ENCODE measurements at places on chromosomes 16 and 17.

- peak; percentile 30 for DNase-seq
Observed at GRCh38 chr17:81388612-81389367, 6.5 kb upstream of the BAHCC1 start.

DNA sequence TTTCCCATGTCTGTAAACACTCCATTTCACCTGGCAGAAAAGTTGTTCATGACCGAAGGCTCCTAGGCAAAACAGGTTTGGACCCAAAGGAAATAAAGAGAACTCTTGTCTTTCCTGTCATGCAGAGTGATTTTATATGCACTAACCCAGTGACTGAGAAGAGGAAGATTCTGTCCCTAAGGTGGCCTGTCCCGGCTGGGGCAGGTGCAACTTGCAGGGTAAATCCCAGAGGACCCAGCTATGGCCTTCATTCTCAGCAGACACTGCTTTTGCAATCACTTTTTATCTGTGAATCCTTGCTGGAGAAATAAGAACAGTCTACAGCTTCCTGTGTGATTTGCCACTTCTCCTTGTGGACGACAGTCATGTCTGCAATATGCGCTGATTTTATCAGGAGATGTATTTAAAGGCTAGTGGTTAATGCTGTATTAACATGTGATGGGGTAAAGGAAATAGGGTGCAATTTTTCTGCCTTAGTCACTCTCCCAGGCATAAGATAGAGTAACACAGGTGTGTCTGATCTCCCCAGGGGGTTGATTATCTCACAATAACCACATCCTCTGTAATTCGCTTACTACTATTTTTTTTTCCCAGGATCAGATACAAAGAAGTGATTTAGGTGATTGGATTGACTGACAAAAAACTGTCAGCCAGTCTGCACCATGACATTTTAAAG is 696.8 kb upstream of the SOX9 start:
- DNase-seq: no peak

GRCh38 chr16:28011971-28012445 is 51.5 kb downstream of the GSG1L start:
- no peak for DNase-seq

- no peak for DNase-seq
Observed at GRCh38 chr17:31061678-31062077, 33.1 kb upstream of the NF1 start.

GRCh38 chr16:66166490-66166889 is 200.0 kb upstream of the CDH5 start:
- DNase-seq: no peak

DNA sequence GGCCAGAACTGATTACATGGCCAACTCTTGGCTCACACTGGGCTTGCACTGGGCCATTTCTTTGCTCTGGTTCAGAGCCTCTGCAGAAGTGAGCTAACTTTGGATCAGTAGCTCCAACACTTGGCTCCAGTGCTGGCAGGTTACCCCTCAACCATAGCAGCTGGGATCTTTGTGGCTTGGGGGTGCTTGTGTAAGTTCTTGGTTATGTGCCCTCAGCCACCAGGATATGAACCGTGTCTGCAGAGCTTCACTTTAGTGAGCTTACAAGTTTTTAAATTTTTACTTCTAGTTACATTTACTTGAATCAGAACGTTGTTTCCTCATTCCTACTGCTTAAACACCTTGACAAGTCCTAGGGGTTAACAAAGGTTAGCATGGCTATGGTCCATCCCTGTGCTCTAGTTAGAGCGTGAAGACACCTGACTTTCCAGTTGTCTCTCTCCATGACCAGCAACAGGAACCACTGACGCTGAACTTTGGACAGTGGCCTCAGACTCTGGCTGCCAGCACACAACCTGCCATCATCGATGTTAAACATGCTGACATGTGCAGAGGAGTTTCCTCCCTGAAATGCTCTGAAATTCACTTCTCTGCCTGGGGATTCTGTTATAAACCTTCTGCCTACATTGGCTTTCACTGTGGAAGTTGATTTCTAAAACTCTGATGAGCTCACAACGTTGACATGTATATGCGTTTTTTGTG is 4.1 kb downstream of the PDF start:
- DNase-seq: no peak

DNA sequence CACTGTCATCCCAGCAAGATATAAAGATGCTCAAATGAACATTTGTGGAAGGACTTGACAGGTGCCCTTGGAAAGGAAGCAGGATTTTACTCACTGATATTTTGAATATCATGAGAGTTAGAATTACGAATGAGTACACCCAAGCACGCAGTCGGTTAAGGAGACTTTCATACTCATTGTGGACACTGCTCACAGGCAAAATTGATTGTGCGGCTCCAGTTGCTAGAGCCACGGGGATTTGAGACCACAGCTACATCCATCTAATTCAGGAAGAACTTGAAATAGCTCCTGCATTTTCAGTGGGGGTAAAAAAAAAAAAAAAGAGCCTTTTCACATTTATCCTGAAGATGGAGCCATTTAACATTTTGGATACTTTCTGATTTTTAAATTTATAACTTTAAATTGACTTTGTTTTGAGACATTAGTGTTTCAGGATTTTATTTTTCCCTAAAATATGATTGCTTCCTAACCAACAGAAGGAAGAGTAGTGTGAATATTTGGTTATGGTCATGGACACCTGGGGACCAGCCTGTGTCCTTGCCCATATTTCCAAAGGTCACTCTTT is 1080.1 kb upstream of the EEF2KMT start:
- DNase-seq: no peak

- peak; percentile 90 for DNase-seq
Observed at GRCh38 chr17:32486701-32487472, at the start of gene CDK5R1. TSS of gene CDK5R1 (plus strand) at chr17:32486993. CDS start at chr17:32487621, 628 bp downstream.

GRCh38 chr17:3913531-3914311 is 2.5 kb downstream of the P2RX1 start:
- DNase-seq: peak; percentile 93

DNA sequence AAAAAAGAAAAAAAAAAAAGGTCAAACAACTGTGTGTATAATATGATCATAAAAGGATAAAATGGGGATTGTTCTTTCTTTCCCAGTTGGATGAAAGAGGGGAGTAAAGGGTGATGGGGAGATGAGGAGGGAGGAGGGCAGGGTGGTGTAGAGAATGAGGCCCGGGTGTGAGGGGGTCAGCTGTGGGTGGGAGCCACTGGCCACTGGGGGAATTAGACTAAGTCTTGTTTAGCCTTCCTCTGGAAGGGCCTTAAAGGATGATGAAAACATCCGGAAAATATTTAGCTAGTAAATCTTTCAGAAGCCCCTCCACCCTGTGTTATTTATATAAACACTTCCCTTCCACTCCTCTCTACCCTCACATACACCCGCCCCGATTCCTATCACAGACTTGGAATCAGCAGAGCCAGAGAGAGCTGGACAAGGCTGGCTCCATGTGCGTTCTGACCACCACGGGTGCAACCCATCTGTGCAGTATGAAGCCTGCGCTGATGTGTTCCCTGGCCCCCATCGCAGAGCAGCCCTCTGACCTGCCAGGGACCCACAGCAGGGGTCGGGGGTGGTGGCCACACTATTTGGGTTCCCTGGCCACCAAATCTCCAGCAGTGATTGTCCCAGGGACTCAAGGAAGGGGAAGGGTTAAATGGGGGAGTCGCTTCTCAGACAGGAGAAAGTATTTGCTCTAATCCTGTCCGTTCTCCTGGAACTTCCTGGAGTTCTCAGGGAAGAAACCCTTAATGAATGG is 72.7 kb downstream of the GAS7 start:
- DNase-seq: no peak

- no peak for DNase-seq
Observed at GRCh38 chr16:4679850-4680636, 13.3 kb upstream of the NUDT16L1 start.

- no peak for DNase-seq
Observed at GRCh38 chr16:88508868-88509748, 56.0 kb downstream of the ZFPM1 start.

DNA sequence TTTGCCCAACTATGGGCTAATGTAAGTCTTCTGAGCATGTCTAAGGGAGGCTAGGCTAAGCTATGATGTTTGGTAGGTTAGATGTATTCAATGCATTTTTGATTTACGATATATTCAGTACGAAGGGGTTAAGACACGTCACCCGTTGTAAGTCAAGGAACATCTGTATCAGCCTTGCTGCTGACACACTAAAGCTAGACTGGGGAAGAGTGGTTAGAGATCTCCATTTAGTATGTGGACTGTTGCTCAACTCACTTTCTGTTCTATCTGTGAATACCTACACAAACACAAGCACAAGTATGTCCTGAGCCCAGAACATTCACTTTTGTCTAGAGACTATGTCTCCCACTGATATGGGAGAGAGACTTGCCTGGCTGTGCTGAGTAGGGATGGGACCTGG is 71.5 kb downstream of the VMP1 start:
- DNase-seq: no peak

DNA sequence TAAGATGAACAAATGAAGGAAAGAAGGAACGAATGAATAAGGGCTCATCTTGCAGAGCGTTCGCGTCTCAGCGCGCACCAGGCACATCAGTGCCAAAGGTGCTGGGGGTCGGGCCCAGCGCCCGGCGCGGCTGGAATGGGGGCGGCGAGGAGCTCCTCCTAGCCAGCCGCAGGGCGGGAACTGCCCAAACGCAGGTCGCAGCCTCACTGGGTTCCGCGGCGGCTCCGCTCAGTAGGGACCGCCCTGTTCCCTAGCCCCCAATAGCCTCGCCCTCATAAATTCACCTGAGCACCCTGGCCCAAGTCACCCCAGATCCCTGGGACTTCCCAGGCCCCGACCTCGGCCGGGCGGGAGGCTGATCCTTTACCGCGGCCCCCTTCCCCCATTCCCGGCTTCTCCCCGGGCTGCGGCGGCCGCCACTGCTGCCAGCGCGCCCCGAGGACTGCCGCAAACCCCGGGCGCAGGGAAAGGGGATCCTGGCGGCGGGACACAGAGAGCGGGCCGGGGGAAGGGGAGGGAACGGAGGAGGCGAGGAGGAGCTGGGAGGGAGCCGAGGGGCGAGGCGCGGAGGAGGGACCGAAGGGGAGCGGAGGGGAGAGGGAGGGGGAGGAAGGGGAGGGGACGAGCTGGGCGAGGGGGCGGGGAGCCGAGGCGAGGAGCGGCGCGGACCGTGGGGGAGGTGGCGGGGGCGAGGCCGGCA is 377 bp upstream of the CRHR1 start:
- DNase-seq: peak; percentile 38

DNA sequence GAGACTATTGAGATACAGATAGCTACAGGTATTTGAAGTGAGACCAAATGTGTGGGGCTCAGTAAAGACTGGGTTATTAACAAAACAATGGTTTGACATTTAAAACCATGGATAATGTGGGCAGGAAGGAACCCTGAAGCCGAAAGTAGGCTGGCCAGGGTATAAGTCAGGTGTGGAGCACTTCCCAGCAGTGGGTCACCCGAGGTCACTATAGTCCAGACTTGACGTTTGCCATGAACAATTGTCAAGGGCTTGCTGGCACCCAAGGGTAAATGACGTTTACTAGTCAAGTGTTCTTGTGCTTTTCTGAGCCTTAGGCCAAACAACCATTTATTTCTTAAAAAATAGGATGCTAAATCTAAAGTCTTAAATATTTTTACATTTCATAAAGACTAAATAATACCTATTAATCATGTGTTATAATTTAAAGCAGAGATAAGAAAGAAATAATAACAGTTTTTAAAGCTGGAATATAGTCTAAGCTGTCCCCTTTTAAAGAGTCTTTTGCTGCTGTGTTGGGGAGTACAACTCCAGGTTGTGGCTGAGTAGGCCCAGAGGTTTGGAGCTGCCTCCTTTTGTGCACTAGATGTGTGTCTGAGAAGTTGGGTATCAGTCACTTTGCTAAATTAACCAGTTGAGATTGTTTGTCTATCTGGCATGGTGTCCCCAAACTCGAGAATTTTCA is 15.7 kb downstream of the ALDH3A2 start:
- no peak for DNase-seq

- no peak for DNase-seq
Observed at GRCh38 chr17:2172077-2172851, 117.4 kb downstream of the HIC1 start.

DNA sequence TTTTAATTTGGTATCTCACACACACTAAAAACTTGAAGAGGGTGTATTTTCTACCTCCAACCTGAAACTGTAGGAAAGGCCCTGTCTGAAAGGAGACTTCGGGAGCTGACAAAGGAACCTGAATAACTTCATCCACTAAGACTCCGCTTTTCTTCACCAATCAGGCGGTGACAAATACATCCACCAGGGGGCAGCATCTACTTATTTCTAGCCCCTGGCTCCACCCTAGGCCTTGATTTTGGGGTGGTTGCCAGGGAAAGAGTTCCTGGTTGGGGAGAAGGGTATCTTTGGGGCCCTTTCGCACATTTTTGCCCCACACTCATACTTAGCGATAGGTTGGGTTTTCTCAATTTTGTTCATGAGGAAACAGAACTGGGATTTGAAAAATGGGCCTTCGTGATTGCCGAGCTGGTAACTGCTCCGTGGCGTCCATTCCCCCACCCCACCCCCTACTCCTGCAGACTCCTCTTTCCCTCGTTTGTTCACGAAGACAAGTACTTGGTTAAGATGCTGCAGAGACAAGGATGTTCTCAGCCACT is 4.8 kb upstream of the ARL4D start:
- DNase-seq: peak; percentile 90

DNA sequence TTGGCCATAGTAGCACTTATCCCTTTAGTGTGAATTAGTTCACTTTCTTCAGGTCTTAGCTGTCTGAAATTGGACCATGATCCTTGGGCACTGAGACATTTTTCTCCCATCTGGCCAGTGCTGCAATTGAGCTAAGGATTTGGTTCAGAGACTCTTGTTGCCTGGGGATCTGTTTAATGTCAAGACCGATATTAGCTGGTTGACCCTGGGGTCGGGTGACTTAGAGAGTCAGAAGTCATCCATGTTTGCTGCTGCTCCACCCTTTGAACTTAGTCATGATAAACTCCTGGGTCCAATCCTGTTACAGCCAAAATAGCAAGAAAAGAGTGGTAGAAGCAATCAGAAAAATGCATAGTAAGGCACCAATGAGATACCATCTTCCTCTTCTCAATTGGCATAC is 45.8 kb upstream of the TOX3 start:
- no peak for DNase-seq

- DNase-seq: peak; percentile 80
Observed at GRCh38 chr17:42531455-42532354, 4.3 kb upstream of the NAGLU start.

DNA sequence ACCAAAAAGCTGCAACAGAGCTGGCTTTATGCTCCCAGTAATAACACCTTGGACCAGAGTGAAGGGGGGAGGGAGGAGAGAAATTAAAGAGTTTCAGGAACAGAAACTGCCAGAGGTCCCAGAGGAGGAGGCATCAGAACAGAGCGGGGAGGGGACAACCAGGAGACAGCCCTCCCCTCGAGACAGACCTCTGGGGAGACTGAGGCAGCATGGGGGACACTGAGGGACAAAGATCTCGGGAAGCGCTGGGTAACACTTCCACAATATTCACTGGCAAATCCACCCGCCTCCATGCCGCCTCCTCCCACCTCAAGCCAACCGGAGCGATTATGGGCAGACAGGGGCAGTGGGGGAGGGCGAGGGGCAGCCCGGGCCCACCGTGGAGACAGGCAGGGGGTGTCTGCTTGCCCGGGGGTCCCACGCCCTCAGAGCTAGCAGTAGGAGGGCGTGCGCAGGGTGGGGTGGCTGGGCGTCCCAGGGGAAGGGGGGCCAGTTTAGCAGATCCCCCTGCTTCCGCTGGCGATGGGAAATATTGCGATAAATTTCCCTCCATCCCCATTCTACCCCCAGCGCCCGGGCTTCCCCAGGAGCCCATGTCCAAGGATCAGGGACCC is 1.2 kb downstream of the PCGF2 start:
- peak; percentile 74 for DNase-seq
